ENCODE measurements at places on chromosomes 4 and X. TPM values are rescaled to one million over a fixed set of nuclear protein-coding genes. Genes with fewer than 3 reads are reported as not detected.

- DNase-seq, result no peak
- H3K27ac ChIP-seq, result no peak overlapping the region
- H3K36me3 ChIP-seq, result no peaks in the 10 kb centered on the region
- H3K27me3 ChIP-seq, result no peaks in the 10 kb centered on the region
- H3K4me3 ChIP-seq, result no peak overlapping the region
- H3K4me1 ChIP-seq, result no peaks in the 10 kb centered on the region
Observed at GRCh38 chrX:7606039-7606652, 236.8 kb upstream of the VCX start.

- H3K4me3 ChIP-seq, result no peak overlapping the region
- H3K4me1 ChIP-seq, result no peaks in the 10 kb centered on the region
- no peaks in the 10 kb centered on the region for H3K36me3 ChIP-seq
- no peaks in the 10 kb centered on the region for H3K27me3 ChIP-seq
- no peak for DNase-seq
Observed at GRCh38 chrX:77977095-77977494, 7.7 kb upstream of the PGAM4 start.

LNX1 gene
- total RNA-seq, result 9.8 TPM

- H3K4me1 ChIP-seq, result peaks cover 7% of the 10 kb centered on the region
- no peak overlapping the region for H3K27ac ChIP-seq
- H3K27me3 ChIP-seq, result no peaks in the 10 kb centered on the region
- DNase-seq, result no peak
- H3K4me3 ChIP-seq, result no peak overlapping the region
Observed at GRCh38 chr4:147709999-147710398, 21.9 kb upstream of the ARHGAP10 start.

DNA sequence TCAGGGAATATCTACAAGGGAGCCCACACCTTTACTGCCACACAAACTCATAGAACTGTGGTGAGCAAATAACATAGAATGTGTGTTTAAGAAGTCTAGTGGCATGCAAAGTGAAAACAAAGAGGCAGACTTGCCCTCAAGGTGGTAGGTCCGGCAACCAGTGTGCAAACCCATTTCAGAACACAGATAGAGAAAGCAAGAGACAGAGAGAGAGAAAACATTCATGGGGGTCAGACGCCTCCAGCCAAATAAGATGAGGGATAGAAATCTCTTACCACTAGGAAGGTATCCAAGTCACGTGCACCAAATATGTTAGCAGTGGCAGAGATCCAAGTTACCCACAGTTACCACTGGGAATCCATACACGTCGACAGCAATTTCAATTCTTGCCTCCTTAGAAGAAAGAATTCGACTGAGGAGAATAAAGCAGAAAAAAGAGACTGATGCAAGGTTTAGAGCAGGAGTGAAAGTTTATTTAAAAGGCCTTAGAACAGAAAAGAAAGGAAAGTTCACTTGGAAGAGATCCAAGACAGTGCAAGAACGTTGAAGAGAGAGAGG, 252.8 kb downstream of the NAP1L3 start:
- H3K27me3 ChIP-seq, result no peaks in the 10 kb centered on the region
- H3K36me3 ChIP-seq, result no peaks in the 10 kb centered on the region
- no peaks in the 10 kb centered on the region for H3K4me1 ChIP-seq
- no peak for DNase-seq

RRAGB gene
- 34.0 TPM for total RNA-seq

DNA sequence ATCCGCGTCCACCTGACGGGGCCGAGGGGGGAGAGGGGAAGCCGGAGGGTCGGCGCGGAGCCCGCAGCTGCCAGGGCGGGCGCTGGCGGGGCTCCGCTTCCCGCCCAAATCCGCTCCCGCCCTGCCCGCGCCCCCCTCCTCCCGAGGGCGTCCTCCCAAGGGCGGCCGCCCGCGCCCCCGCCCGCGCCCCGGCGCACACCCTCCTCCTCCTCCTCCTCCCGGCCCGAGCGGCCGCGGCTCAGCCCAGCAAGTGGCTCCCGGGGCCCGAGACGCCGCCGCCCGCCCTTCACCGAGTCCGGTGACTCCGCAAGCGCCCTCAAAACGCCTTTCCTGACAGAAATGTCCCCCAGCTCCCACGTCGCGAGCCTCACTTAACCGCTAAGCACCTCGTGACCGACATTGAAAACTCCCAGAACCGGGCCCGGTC, 487 bp downstream of the HMGB2 start:
- peak overlapping the region; percentile 98 for H3K27ac ChIP-seq
- H3K4me3 ChIP-seq, result peak overlapping the region; percentile 95
- H3K4me1 ChIP-seq, result peaks cover 30% of the 10 kb centered on the region
- H3K27me3 ChIP-seq, result no peaks in the 10 kb centered on the region

Measured in osteoblast (primary cell).